Suprapubic skin (tissue), 4 donors: ENCODE measurements at places on chromosomes 3 and 15.
A peak's percentile ranks its signal among the peaks of the same experiment; 100 is the strongest.

- no peak for DNase-seq
Measured at GRCh38 chr15:38275959-38276358, 23.3 kb downstream of the SPRED1 start.

DNA sequence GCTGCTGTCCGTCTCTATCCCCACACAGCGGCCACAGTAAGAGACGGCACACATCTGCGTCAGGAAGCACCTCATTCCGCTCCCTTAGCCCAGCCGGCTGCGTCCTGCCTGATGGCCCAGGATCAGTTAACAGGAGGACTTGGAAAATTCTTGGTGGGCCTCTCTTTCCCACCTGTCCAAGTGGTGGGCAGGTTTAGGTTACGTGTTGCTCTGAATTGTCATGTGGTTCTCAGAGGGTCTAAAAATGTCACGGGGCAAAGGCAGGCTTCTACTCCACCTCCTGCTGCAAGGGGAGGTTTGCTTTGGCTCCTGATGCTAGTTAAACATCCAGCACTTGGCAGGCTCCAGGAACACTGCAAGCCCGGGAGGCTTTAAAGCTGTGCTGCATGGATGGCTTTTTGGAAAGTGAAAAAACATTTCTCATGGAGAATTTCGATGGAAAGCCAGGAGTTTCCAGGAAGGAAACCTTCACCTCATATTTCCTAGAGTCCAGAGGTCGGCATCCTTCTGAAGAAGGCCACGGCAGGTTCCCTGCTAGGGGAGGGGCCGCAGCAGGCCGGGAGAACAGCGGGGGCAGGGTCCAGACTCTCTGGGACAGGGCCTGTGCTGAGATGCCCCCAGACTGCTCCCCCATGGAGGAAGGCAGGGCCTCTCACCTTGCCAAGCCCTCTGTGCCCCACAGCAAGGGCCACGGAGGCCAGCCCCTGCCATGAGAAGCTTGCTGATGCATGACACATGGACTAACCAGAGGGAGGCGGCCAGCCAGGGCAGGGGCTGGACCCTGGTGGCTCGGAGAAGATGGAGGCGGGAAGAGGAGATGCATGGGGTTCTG lies 10.8 kb downstream of the CTSH start:
- DNase-seq: no peak

- DNase-seq: no peak
Measured at GRCh38 chr3:112829046-112829445, 17.6 kb downstream of the CD200R1L start.

DNA sequence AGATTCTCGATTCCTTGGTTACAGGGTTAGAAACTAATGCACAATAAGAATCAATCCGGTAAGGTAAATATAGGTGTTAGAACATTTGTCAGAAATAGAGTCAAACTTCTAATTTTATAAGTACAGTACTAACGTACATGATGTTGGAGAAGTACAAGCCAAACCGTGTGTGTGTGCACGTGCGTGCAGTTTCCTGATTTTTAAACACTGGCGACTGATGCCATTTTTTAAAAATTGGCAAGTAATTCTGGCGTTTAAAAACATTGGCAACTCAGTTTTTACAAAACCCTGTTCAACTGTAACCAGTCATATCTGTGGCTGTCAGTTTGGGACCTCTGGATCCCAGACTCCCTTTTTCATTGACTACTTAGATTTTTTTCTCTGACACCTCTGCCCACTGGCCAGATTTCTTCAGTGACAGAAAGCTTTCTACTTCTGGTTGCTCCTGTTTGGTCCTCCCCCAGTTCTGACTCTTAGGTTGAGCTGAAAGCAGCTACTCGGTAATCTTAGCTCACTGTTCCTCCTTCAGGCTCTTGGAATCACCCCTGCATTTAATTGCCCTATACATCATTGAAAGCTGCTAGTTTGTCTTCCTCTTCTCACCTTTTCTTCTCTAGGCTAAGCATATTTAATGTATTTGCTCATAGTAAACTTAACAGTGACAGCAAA lies 843 bp downstream of the ATG7 start:
- no peak for DNase-seq

- DNase-seq: no peak
Measured at GRCh38 chr3:2772803-2773202, 337.4 kb downstream of the IL5RA start.

- DNase-seq: no peak
Measured at GRCh38 chr3:20846066-20846465, 660.1 kb upstream of the SGO1 start.

GRCh38 chr15:35047528-35047927 lies 37.6 kb downstream of the NANOGP8 start:
- DNase-seq: no peak

- no peak for DNase-seq
Measured at GRCh38 chr3:182786564-182787196, 6.6 kb upstream of the ATP11B start.

- no peak for DNase-seq
Measured at GRCh38 chr15:77846360-77846759, 213.6 kb upstream of the LINGO1 start.

GRCh38 chr3:14791343-14791945 lies 27.3 kb upstream of the FGD5 start:
- DNase-seq: peak; percentile 79

DNA sequence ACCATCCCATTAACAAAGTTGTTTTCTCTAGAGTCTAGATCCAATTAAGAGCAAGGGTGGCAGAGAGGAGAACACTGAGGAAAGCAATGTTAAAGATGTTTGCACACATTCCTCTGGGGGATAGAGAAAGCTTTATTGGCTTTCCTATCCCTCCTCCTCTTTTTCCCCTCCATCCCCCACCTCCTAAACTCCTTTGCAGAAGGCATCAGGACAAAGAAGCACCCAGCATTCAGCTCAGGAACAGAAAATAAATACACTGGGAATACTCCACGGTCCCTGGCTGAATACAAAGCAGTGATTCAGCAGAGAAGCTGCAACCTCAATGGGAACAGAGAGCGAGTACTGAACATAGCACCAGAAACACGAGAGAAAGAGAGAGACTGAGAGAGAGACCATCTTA lies 21.9 kb downstream of the LSAMP start:
- DNase-seq: no peak

GRCh38 chr15:82056958-82057823 lies 11.4 kb upstream of the MEX3B start:
- DNase-seq: no peak

DNA sequence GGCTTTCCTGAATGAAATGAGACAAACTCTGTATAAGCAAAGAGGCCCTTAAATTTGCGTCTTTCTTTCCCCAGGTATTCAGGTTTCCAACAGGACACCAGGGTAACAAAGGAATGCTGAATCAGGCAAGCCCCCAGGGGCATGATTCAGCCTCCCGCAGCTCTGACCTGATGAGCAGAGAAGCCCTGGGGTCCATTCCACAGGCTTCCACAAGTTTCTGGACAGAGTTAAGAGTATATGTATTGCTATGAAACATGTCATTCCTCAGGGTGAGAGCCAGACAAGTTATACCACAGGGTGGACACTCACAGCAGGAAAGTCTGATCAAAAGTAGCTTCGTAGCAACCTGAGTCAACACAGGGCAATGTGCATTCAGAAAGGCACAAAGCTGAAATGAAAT lies 68.1 kb upstream of the CTNNB1 start:
- no peak for DNase-seq

- no peak for DNase-seq
Measured at GRCh38 chr3:153130312-153130977, 31.6 kb upstream of the RAP2B start.

GRCh38 chr3:74601793-74602192 lies 12.7 kb downstream of the CNTN3 start:
- DNase-seq: no peak

DNA sequence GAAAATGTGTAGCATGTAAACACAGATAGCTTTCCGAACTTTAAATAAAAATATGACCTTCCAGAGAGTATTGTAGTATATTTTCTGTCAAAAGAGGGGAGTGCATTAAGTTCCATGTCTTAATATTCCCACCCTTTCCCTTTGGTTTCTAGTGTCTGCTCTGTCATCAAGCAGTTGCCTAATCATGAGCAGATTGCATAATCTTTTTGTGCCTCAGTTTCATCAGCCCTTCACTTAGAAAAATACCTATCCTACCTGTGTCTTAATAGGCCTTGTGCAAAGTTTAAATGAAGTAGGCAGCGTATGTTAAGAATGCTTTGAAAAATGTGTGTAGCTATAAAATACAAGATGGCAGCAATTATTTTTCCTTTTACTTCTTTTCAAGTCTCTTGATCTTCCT lies 52.8 kb downstream of the CALML4 start:
- no peak for DNase-seq

- DNase-seq: no peak
Measured at GRCh38 chr3:47932421-47932820, 83.8 kb downstream of the MAP4 start.

DNA sequence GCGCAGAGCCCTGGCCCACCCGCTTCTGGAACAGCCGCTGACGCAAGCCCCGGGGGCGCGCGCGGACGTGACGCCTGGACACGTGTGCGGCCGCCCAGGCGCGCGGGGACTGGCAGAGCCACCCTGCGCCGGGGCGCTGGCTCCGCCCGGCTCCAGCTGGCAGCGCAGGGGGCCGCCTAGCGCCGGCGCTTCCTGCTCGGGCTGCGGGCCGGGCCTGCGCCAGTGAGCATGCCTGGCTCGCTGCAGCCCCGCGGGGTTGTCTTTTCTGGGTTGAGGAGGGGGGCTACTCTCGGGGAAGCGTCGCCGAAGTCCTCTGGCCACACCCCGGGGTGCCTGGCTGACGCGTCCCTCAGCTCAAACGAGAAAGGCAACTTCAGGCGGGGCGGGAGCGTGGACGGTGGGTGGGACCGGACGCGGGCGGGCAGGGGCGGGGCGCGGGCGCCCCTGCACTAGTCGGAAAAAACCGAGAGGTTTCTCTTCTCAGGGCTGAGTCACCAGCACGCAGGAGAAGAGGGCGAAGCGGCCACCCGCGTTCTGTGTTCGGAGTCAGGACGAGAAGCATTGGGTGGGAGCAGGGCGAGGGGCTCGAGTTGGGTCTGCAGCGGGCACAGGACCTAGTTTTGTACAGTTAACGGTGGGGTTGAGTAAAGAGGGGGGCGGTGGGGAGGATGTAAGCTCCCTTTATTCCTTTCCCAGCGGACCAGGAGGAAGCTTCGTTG lies at the start of gene SIAH2:
Gene SIAH2 (minus strand): TSS at position 48 of the 719 bp plus-strand sequence. CDS start 320 bp downstream, outside the sequence.
- DNase-seq: peak; percentile 95

DNA sequence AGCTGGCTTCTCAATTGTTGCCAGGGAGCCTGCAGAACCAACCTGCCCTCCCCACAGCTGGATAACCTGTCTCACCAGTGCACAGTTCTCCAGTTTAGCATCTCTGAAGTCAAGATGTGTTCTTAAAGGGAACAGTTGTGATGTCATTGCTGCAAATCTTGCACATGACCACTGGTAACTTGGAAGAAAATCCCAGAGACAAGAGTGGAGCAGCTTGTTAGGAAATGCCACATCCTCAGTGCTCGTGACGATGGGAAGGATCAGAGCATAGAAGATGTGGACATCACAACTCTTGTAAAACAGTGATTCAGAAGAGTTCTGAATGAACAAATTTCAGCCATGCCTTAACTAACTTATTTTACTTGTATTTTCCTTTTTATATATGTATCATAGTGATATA lies 36.1 kb upstream of the LIMD1 start:
- no peak for DNase-seq

DNA sequence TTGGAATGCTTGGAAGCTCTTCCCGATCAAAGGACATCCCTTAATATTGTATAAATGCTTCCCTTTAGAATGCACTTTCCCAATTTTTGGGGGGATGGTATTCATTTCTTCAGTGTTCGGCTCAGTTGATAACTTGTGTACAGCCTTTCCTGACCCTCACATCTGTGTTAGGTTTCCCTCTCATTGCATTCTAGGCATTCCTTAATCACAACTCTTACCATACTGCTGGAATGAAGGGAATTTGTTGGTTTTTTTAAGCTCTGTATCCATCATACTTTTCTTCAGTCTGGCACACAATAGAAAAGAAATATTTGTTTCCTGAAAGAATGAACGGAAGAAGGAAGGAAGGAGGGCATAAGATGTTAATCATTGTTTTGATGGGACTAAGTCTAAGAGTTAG lies 119.5 kb downstream of the CHST2 start:
- no peak for DNase-seq

- no peak for DNase-seq
Measured at GRCh38 chr15:70091726-70092463, 5.8 kb downstream of the TLE3 start.

DNA sequence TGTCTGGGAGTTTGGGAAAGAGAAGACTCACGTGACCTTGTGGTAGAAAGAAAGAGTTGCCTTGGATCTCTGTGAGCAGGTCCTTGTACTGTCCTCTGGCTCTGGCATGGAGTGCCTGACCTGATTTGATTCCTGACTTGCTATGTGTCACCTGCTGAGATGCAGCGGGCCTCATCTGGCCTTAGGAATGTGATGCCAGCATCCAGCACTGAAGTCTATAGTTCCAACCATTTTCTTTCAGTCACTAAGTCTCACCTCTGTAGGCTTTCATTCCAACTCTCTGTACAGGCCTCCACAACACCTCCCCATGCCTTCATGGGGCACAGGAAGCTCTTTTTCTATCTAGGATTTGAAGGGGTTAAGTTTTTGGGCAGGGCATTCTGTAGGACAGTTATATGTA lies 12.1 kb upstream of the OXSR1 start:
- no peak for DNase-seq

DNA sequence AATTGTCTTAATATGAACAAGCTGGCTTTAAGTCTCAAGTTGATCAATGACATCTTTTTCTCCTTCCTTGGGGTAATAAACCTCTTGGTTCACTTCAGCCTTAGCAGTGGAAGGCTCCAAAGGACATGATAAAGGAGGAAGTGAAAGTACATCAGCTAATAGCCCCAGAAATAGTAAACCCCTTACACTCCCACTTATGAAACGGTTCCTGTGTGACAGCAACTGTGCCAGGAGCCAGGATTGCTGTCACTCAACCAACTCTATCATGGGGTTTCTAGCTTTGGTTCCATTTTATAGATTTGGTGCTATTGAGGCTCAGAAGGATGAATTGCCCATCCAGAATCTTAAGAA lies 216.7 kb downstream of the ABHD5 start:
- no peak for DNase-seq

- no peak for DNase-seq
Measured at GRCh38 chr3:78825858-78826215, 942.0 kb downstream of the ROBO1 start.

- no peak for DNase-seq
Measured at GRCh38 chr15:78130466-78131294, 565 bp downstream of the CIB2 start.

GRCh38 chr15:30043211-30043655 lies 39.5 kb upstream of the GOLGA8J start:
- DNase-seq: no peak

DNA sequence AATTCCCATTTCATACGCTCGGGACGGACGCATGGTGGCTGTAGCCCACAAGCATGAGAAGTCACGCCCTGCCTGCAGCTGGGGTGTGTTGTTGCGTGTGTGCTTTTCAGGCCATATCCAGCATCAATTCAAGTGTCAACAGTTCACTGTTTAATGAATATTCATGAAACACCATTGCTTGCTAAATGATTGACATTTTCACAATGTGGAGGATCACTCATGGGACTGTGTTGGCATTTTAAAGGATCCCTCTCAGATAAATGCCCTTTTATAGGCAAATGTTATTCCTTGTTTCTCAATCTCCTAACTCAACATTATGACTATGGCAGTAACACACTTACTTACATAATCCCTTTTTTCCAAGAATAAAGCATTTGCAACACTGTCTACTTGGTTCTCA lies 511.3 kb downstream of the GABRG3 start:
- DNase-seq: no peak
